ENCODE measurements at places on chromosomes 5 and 9.
A peak's percentile ranks its signal among the peaks of the same experiment; 100 is the strongest.

DNA sequence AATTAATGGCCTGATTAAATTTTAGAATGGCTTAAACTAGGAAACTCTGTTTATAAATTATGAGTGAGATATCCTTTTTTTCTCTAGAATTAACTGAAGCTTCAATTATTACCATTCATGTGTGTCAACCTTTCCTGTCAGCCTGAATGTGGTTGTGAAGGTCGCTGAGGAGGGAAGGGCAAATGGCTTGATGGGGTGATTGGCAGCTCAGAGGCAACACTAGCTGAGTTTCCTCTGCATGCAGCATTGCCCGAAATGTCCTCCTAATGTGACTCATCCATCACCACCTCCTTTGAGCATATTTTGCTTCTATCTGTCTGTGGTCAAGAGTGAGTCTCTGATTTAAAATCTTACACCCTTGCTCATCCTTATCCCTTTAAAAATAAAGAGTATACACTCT lies 281.9 kb downstream of the TENT4A start:
- DNase-seq: no peak

GRCh38 chr5:37662789-37663485 lies 176.9 kb downstream of the GDNF start:
- no peak for DNase-seq

- DNase-seq: peak; percentile 32
Measured at GRCh38 chr5:102865171-102865509, 110.0 kb downstream of the PAM start.

DNA sequence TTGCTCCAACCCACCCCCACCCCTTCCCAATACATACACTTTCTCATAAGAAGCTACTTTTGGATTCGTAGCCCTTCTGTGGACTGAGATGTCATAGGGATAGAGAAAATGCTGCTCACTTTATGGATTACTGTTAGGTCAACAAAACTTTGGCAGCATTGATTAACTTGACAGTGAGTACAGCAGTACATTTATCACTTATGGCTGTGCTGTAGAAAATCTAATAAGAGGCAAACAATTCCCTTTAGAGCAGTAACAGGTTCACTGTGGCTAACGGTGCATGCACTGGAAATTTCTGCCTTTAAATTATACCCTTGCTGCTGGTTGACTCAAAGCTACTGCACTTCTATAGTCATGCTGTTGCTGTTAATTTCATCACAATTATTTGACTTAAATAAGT lies 59.2 kb downstream of the PPIC start:
- no peak for DNase-seq

GRCh38 chr9:130680836-130681768 lies 12.5 kb upstream of the EXOSC2 start:
- peak; percentile 56 for DNase-seq

- DNase-seq: no peak
Measured at GRCh38 chr5:148826739-148827070, 294 bp downstream of the ADRB2 start.

- DNase-seq: no peak
Measured at GRCh38 chr5:101829255-101829654, 466.8 kb downstream of the SLCO4C1 start.

DNA sequence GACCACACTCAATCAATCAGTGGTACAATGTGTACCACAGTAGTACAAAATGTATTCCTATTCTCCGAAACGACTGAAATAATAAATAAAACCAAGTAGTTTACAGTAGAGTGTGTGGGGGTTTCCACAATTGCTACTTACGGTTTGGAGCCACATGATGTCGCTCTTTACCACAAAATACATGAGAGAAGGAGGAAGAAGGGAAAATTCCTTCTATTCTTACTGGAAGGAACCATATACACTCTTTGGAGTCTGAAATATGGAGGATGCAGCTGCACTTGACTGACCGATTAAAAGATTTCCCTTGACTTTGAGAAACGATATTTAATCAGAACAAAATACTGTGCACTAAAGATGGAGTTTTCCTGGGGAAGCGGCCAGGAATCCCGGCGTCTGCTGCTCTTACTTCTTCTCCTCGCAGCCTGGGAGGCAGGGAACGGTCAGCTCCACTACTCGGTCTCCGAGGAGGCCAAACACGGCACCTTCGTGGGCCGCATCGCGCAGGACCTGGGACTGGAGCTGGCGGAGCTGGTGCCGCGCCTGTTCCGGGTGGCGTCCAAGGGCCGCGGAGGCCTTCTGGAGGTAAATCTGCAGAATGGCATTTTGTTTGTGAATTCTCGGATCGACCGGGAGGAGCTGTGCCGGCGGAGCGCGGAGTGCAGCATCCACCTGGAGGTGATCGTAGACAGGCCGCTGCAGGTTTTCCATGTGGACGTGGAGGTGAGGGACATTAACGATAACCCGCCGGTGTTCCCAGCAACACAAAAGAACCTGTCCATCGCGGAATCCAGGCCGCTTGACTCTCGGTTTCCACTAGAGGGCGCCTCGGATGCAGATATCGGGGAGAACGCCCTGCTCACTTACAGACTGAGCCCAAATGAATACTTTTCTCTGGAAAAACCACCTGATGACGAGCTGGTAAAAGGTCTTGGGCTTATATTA lies at the start of gene PCDHA4:
TSS of gene PCDHA4 (plus strand) at position 235 of the 942 bp plus-strand sequence.
- DNase-seq: peak; percentile 89

DNA sequence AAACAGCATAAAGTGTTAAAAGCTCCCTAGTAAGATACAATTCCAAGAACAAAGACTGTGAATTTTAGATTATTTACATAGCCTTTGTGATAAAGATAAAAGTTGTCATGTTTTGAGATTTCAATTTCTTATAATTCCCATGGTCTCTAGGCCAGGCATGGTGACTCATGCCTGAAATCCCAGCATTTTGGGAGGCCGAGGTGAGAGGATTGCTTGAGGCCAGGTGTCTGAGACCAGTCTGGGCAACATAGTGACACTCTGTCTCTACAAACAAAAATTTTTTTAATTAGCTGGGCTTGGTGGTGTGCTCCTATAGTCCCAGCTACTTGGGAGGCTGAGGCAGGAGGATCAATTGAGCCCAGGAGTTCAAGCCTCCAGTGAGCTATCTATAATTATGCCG lies 48.1 kb downstream of the BDP1 start:
- no peak for DNase-seq

DNA sequence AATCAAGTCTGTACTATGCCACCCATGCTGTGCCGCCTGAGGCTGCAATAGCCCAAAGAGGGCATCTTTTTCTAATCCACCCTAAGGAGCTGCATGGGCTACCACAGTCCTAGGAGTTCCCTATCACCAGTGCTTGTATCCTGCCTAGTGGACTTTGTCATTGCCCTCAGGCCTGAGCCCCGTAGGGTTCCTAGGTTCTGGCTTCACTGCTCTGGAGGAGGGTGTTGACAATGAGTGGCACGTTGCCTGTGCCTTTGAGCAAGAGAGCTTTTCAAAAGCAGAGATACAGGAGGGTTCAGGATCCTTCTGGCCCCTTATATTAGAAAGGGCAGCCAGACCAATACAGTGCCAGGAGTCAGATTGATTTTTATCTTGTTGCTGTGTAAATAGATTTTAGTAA lies 93.0 kb downstream of the PRDM6 start:
- no peak for DNase-seq

GRCh38 chr5:458547-459353 lies 15.8 kb downstream of the EXOC3 start:
- no peak for DNase-seq

GRCh38 chr5:79612667-79613198 lies 492 bp downstream of the TENT2 start:
- no peak for DNase-seq

- no peak for DNase-seq
Measured at GRCh38 chr5:151742870-151743294, 15.5 kb downstream of the ATOX1 start.

Measured in NCI-H526 (cell line).